ENCODE measurements at places on chromosomes 2 and 18.

DNA sequence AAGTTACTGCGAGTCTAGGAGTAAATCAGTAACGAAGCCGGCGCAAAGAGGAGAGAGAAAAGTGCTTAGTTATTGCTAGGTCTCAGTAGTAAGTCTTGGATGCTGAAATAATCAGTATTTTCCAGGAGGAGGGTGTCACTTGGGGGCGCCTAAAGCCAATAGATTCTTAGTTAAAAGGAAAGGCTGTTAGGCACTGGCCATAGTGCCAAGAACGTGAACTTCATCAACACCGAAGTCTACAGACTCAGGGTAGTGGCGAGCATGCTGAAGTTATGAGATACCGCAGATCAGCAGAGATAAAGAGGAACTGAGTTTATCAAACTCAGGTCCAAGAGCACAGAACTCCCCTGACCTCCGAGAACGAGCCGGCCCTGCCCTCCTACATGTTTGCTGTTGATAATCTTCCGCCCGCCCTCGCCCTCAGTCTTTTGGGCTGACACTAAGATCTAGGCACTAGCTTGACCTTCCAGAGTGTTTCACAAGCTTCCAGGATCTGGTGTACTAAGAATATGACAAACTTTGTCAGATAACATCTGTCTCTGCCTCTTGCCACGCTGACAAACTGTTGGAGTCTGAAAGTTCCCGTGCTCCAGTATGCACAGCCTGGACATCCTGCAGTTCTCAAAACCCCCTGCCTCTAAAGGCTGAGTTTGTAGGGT lies 49.2 kb downstream of the CYB5A start:
- peak; percentile 35 for DNase-seq

DNA sequence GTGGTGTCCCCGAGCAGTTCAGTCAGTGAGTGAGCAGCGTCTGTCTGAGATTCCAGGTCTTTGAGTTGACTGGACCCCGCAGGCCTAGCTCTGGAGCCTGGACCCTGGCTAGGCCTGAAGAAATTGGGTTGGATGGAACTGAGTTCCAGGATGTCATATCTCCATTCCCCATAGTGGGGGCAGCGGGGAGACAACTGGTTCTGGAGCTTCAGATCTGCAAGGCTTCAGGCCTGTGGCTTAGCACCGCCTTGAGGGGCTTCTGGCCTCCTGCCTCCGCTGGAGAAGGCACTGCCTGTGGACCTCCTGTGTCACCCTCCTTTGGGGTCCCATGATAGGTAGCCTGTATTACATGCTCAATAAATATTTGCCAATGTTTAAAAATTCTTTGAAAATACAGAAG lies 288.4 kb upstream of the ID2 start:
- no peak for DNase-seq

DNA sequence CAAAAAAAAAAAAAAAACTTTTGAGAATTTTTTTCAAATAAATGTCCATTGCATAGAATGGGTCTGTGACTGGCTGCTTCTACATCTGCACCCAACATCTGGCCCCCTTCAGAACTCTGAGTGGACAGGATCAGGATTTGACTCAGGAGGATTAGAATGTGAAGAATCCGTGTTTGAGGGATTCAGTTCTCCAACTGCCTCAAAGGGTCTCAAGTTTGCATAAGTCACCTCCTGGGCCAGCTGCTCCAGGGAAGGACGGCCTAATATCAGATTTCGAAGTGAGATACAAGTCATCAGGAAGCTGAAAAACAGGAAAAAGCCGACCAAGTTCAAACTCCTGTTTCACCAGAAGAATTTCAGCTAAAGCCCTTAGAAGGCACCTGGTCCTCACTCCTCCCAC lies 10.9 kb downstream of the MAT2A start:
- no peak for DNase-seq

- DNase-seq, result no peak
These were observed 1.6 kb upstream of the IGFBP5 start for GRCh38 chr2:216696751-216697560.

DNA sequence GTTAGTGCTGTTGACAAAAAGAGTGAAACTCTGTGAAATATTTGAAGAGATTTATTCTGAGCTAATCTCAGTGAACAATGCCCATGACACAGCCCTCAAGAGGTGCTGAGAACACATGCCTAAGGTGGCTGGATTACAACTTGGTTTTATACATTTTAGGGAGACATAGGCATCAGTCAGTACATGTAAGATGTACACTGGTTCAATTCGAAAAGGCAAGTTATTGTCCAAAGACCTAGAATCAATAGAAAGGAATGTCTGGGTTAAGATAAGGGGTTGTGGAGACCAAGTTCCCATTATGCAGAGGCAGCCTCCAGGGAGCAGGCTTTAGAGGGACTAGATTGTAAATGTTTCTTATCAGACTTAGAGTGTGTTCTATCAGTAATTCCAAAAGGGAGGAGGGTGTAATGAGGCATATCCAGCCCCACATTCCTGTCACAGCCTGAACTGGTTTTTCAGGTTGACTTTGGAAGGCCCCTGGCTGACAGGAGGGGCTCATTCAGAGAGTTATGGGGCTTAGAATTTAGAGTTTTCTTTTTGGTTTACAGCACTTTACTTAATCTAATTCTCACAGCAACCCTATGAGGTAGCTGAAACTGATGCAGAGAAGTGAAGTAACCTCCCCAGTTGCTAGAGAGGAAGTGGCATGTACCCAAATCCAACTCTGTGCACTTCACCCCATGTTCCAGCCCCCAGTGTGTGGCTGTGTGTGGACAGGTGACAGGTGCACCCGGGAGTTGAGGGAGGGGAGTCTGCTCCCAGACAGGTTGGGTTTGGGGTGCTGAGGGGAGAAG lies 28.3 kb upstream of the ASAP2 start:
- DNase-seq, result no peak
